WTC11 (cell line): ENCODE measurements at places on chromosomes 11 and 22. TPM values are rescaled to one million over a fixed set of nuclear protein-coding genes. Genes with fewer than 3 reads are reported as not detected.

Gene KCNJ1
- total RNA-seq = 0.07 to 0.24 TPM (median 0.16 TPM) in 3 replicates

Gene CYP2D6
- 1.4 to 1.7 TPM (median 1.6 TPM) in 3 replicates for total RNA-seq

Gene NXPE4
- total RNA-seq = 0.11 TPM in 1 of 3 replicates, not detected in the others

Gene ANO1
- 4.1 to 5.0 TPM (median 4.7 TPM) in 3 replicates for total RNA-seq

Gene NAA40
- total RNA-seq = 31.1 to 32.7 TPM (median 31.8 TPM) in 3 replicates

Gene RIMBP3B
- total RNA-seq = 0.09 to 0.62 TPM (median 0.27 TPM) in 3 replicates

Gene OR6T1
- total RNA-seq = not detected in 3 replicates

Gene SCO2
- total RNA-seq = 1.5 to 5.5 TPM in 2 of 3 replicates, not detected in the other

- no peak for DNase-seq
These were observed 4.2 kb downstream of the CLDN5 start for GRCh38 chr22:19520007-19520406.

DNA sequence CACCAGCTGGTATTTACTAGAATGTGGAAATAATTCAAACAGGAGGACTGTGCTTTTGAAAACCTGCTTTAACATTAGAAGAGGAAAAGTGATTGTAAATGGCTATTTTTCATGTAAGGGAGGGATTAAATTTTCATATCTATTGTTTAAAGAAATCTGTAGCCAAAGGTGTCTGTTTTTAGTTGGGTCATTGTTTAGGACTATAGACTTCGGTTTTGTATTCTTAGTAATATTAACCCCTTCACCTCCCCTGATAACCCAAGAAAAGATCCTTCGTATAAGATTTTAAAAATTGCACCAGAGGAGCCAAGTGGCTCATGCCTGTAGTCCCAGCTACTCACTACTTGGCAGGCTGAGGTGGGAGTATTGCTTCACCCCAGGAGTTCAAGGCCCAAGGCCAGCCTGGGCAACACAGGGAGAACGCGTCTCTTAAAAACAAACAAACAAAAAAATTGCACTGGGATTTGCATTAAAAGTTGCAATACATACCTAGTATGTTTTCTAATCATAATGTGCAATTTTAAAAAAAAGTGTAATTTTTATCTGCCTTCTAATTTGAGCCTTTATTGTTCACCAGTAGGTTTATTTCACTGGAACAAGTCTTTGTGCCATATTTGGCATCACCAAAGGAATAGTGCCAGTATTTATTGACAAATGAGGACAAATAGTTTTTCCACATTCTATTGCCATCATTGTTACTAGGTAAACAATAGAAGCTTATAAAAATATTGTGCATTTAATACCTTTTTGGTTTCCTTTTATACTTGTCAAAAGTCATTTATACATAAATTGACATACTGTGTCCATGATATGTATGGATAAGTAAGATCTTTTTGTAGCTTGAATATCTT lies 34.3 kb downstream of the MTMR3 start:
- DNase-seq = no peak

- no peak for DNase-seq
These were observed 19.4 kb downstream of the RNH1 start for GRCh38 chr11:487571-488021.

DNA sequence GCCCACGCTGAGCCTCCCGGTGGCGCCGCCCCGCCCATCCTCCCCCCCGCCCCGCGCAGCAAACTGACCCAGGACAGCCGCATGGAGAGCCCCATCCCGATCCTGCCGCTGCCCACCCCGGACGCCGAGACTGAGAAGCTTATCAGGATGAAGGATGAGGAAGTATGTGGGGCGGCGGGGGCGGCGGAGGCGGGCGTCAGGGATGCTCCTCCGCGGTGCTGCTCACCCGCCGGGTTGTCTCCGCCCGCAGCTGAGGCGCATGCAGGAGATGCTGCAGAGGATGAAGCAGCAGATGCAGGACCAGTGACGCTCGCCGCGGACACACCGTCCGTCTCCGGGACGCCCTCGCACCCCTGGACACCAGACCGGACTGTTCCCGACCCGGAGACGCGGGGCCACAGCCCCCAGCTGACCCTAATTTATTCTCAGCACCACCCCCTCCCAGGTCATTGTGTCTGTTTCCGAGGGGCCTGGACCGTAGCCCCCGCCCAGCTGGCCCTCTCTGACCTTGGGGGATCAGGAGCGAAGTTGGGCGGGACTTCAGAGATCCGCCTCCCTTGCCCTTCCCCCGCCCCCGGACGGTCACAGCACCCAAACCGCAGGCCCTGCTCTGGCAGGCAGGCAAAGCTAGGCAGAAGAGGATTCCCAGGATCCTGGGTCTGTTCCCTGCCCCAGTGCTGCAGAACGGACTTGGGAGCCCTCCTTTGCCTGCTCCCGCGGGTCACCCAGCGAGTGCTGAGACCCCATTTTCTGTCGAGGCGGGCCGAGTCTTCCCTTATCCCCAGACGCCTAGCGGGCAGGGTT lies 959 bp upstream of the GP1BB start:
- DNase-seq = peak; percentile 49

GRCh38 chr11:73343076-73343873 lies 32.9 kb upstream of the RELT start:
- peak; percentile 50 for DNase-seq

DNA sequence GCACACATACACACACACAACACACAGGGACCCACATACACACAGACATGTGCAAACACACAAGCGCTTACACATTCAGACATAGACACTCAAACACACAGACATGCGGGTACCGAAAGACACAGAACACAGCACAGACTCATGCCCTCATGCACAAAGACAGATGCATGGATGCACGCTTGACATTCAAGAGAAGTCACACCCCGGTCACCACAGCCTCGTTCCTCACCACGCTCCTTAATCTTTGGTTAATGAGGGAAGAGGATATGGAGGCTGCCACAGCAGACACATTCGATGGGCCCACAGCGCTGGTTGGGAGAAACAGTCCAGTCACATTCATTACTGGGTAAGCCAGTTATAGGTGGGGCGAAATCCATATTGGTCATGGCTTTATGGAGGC lies 51.9 kb upstream of the EIF3D start:
- no peak for DNase-seq

DNA sequence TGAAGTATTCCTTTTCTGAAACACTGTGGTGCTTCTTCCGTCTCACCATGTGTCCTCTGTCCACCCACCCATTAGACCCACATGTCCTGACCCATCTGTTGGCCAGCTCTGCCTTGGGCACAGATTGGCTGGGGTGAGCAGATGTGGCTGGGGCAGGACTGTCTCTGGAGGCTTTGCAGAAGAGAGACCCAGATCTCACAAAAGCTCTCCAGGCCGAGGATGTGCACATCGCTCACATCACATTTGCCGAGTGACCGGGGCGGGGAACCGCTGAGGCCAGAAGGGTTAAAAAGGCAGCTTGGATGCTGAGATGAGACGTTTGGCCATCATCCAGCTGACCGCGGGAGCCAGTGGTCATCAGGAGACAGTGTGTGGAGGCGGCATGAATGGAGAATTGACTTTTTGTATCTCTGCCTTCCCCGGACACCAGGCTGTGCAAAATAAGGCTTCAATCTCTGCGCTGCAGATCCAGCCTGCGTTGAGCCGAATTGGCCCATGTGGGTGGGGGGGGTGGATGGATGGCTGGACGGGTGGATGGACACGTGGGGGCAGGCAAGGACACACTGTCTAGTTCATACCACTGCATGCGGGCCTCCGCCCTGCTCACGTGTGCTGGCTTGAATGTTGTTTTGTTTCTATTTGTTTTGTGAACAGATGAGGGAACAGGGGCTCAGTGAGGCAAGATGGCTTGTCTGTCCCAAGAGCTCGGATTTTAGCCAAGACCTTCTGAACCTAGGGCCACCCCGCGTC lies 6.1 kb downstream of the IFITM10 start:
- DNase-seq = no peak

DNA sequence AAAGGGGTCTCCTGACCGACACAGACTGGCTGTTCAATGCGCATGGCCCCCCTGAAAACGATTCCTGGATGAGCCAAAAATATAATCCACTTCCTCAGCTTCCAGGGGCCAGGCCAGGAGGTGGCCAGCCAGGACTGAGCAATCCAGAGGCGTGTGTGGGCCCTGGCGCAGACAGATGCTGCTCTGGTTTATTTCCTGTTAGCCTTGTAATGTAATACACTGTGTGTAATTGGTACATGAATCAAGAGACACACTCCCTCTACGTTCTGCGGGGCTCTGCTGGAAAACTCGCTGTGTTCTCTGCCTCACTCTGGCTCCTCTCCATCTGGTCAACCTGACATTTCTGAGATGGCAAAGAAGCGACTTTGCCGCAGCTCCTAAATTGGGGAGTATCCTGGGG lies 26.3 kb upstream of the ISX start:
- DNase-seq = no peak

- DNase-seq = no peak
These were observed 9.8 kb upstream of the MPEG1 start for GRCh38 chr11:59222464-59223060.

DNA sequence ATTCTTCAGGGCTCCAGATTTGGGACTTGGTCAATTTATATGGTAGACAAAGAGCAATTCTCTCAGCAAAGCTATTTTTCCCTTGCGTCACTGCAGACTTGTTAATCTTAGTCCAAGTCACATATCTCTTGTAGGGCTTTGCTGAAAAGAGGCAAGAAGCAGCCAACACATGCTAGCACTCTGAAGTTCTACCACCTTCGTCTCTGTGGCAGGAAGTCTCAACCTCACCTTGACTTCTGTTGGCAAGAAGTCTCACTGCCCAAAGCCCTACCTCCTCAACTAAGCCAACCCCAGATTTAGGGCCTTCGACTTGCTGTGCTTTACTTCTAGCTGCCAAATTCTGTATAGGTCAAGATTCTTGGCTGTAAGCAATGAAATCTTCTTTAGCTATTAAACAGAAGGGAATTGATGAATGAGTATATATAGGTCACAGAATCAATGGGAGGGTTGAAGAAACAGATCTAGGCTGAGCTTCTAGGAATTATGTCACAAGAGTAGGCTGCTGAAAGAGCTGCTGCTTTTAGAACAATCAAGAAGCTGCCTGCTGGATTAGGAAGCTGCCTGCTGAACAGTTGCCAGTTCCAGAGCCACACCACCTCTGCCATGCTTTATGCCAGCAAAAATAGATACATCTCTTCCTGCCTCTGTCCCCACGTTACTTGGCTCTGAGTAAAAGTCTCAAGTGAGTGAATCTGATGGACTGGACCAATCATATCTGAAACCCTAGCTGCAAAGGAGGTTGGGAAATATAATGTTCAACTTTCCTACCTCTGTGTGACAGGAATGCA lies 17.6 kb upstream of the NCR3LG1 start:
- no peak for DNase-seq
